ENCODE measurements at places on chromosomes 12 and 14.

GRCh38 chr14:73757876-73758391 lies 43.8 kb upstream of the PNMA1 start:
- DNase-seq = no peak

DNA sequence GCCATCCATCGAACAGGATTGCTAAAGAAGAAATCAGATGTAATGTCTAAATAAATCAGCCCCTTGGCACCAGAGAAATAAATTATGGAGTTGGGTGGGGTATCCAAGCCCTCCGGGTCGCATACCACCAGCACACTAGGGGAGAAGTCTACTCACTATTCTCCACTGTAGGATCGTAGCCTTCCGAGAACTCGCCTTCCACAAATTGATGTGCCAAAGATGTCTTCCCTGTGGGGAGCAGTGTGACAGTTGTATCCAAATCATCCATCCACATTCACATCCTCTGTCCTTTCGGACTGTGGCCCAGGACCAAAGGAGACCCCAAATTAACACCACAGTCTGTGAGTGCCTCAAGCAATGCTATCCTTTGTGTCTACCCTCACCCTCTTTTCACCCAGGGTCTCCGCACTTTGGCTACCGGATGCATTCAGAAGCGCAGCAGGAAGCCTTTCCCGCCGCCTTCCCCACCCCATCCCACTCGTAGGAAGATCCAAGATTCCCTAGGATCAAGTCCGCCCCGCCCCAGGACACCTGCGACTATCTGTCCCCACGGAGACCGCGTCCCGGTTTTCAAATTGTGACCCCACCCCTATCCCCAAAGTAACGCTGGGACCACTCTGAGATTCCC lies 786 bp downstream of the RHEBL1 start:
- DNase-seq = no peak

DNA sequence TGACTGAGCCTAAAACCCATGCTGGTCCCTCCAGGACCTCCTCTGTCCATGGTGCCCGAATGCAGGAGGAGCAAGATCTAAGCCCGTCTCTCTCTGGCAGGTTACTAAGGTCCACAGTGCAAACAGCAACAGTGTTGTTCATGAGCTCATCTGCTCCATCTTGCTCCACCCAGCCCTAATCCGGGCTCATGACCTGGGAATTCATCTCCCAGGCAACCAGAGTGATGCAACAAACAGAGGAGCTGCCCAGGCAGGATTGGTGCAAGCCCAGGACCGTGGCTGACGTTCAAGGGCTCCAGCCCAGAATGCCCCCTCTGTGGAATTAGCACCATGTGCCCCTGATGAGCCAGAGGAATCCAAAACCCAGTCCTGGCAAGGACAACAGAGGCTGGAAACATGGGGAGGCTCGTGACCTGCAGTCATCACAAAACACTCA lies 29.9 kb downstream of the HSPB8 start:
- DNase-seq = peak; percentile 81

GRCh38 chr14:52244328-52244727 lies 23.2 kb upstream of the PTGDR start:
- DNase-seq = no peak

DNA sequence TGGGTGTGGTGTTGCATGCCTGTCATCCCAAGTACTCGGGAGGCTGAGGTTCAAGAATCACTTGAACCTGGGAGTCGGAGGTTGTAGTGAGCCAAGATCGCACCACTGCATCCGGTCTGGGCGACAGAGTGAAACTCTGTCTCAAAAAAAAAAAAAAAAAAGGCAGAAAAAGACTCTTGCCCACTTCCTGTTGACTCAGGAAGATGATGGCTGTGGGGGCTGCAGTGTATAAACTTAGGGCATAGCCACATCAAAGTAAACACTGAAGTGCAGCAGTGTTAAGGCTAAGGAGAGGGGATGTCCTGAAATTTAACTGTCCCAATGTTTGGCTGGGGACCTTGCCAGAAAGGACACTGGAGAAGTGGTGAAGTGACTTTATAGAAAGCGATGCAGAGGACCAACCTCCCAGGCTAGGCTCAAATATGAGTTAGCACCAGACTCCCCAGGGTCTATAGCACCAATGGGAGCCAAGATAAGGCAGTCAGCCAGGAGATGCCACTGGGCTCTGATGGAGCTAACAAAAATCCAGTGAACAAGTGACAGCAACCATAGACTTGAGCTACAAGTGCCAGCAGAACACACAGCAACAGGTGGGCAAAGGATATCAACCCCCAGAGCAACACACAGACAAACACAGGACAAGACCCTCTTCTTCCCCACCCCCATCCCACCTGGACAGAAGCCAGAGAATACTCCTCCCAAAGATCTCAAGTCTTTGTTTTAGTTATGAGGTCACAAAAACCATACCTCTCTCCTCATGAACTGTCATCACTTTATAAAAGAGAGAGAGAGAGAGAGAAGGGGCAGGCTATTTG lies 28.0 kb downstream of the NELL2 start:
- no peak for DNase-seq

- DNase-seq = no peak
These were observed 4.5 kb upstream of the GLIPR1 start for GRCh38 chr12:75476071-75476470.

GRCh38 chr12:33111850-33112249 lies 215.3 kb upstream of the PKP2 start:
- no peak for DNase-seq

GRCh38 chr14:105140581-105140980 lies 28.0 kb downstream of the JAG2 start:
- DNase-seq = no peak

DNA sequence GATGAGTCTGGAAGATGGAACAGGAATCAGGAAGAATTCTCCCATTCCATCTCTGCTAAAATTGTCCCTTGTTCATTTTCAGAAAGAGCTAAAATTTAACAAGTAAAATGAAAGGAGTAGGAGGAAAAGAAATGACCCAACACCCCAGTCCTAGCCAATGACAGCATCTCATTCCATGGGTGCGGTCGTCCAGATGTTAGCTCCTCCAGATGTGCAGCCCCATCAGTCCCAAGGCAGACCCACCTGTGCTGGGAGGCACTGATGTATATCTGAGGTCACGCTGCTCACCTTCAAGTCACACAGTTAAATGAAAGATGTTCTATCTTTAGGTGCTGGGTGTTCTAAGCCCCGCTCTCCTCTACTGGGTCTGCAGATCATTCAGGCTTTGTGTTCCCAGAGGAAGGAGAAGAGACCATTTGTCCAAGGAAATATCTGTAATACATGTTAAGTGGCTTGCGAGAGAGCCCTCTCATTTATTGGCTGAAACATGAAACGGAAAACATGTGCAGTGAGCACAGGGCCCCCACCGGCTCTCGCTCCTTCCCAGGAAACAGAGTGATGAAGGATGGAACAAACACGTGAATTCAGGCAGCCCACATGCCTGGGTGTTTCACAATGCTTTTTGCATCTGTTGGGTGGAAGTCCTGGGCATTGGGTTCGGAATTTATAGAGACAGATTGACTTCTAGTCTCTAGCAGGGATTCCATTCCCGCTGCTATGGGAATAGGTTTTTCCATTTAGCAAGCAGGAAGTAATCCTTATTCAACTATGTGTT lies 294.6 kb downstream of the NUAK1 start:
- DNase-seq = no peak

GRCh38 chr14:100105357-100106169 lies 40.3 kb downstream of the EVL start:
- DNase-seq = no peak

GRCh38 chr12:116245189-116245588 lies 32.3 kb downstream of the MED13L start:
- DNase-seq = no peak

Data from NCI-H748 treated with DMSO at 0.1 percent for 48 hours (cell line).